ENCODE measurements at places on chromosomes 7 and 10.

- no peak for DNase-seq
These were observed 32.2 kb downstream of the KCNH2 start for GRCh38 chr7:150945853-150946420.

- DNase-seq = no peak
These were observed 104.6 kb upstream of the DNAJB12 start for GRCh38 chr10:72459301-72459700.

- no peak for DNase-seq
These were observed 278.1 kb upstream of the TMEM229A start for GRCh38 chr7:124310934-124311390.

DNA sequence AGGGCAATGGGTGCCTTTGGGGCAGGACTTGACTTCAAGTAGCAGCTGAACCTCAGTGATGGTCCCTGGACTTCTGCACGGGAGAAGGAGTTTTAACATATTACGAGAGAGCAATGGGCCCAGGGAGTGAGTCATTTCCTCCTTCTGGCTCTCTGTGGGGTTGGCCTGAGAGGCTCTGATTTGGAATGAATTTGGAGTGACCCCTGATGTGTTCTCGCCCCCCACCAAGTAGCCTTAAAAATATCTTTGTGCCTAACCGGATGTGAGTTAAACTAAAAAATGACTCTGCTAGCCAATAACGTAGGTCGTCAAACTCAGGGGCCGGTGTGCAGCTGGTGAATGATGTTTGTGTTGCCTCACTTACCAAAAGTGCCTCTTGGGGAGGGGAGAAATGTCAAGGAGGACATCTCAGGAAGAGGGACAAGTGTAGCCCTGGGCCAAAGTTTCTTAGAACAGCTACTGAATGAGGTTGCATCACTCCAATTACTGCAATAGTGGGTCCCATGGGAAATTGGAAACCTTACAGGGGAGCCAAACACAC, 656.6 kb downstream of the INHBA start:
- no peak for DNase-seq

GRCh38 chr7:39550411-39550810, 15.8 kb upstream of the YAE1 start:
- no peak for DNase-seq

GRCh38 chr10:96588060-96588554, 1.3 kb upstream of the TM9SF3 start:
- DNase-seq = no peak

DNA sequence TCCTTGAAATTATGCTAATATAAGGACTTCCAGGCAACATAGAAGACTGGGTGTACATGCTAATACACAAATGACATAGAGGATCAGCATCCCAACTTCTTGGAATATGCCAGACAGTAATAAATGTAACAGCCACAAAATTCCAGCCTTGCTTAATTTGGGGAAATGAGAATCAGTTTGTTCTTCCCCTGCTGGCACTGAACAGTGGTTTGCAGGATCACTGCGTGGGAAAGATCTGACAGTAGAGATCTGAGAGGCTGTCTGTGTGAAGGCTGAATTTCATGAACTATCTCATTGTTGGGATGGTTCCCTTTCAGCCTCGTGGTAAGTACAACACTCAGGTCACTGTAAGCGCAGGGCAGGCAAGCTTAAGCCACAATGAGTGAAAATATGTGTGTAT, 1078.0 kb downstream of the LRMDA start:
- DNase-seq = no peak

- DNase-seq = no peak
These were observed 23.0 kb downstream of the GHRHR start for GRCh38 chr7:30986738-30987137.

- no peak for DNase-seq
These were observed 115.4 kb downstream of the ZMIZ1 start for GRCh38 chr10:79184145-79184625.

DNA sequence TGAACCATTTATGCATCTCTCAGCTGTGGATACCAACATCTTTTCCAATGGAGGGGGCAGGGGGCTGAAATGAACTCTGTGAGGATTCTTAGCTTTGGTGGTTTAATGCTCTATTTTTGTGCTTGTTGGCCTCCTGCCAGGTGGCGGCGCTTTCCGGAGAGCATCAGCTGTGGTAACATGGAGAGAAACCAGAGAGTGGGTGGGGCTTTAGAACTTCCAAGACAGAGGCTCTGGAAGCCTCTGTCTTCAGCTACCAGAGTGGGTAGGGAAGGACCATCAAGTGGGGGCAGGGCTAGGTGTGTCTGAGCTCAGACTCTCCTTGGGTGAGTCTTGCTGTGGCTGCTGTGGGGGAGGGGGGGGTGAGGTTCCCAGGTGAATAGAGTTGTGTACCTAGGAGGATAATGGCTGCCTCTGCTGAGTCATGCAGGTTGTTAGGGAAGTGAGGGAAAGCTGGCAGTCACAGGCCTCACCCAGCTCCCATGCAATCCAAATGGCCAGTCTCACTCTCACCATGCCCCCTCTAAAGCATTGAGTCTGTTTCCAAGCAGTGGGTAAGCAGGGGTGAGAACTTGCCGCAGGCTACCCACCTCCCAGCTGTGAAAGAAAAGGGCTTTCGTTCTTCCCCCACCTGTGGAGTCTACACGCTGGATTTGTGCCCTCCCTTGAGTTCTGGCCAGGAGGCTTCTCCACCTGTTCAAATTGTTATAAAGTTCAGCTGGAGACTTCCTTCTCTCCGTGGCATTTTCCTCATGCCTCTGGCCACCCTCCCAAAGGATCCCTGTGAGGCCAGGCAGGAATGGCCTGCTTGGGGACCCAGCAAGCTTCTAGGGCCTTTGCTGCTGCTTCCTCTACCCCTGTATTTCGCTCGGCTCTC, 527.0 kb downstream of the NEBL start:
- DNase-seq = no peak

DNA sequence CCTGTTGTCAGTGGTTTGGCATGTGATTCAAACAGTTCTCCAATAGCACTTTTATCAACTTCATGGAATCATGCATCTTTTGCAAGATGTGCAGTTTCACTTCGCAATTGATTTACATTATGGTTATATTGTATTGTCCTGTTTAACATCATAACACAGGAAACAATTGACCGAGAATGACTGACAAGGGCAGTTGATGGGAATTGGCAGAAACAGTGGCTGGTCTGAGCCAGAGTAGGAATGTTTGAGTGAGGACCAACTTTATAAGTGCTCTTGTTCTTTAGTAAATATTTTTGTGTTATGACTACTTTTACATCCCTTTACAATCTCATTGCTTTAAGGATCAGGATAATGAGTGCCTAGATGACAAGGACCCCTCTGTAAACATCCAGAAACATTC, 2.2 kb downstream of the KLHL7 start:
- DNase-seq = no peak

DNA sequence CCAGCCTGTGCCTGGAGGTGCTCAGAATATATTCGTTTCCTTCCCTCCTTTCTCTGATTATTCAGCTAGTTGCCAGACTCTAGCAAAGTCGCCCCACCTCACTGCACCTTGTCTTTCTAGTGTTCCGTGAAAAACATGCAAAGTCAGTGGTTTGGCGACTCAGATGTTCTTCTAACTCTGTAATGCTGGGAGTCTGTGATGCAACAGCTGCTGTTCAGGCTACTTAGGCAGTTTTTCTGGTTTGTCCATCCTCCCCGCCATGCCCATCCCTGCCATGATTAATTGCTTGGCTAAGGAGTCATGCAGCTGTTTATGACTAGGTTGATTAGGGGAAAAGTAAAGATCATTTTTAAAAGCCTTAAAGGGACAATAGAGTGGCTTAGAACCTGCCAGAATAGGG, 99.4 kb downstream of the MTPN start:
- DNase-seq = no peak

DNA sequence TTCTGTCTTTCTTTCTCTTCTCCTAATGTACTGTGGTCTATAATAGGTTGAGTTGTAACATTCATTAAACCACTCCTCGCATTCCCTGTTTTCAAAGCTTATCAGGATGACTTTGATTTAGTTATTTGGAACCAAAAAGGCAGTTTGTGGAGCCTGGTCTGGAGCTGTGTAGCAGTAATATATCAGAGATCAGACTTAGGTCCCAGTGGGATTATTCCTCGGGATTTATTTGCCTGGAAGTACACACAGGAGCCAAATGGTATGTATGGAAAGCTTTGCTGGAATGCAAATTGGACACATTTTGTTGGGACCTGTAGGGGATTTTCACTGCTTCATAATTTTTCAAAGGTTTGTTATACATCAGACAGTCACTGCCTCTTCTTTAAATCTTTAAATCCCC, 40.9 kb downstream of the GBF1 start:
- no peak for DNase-seq

GRCh38 chr7:36775061-36775620, 50.8 kb upstream of the AOAH start:
- no peak for DNase-seq

GRCh38 chr10:72692994-72693781, 1.2 kb downstream of the MCU start:
- DNase-seq = no peak

DNA sequence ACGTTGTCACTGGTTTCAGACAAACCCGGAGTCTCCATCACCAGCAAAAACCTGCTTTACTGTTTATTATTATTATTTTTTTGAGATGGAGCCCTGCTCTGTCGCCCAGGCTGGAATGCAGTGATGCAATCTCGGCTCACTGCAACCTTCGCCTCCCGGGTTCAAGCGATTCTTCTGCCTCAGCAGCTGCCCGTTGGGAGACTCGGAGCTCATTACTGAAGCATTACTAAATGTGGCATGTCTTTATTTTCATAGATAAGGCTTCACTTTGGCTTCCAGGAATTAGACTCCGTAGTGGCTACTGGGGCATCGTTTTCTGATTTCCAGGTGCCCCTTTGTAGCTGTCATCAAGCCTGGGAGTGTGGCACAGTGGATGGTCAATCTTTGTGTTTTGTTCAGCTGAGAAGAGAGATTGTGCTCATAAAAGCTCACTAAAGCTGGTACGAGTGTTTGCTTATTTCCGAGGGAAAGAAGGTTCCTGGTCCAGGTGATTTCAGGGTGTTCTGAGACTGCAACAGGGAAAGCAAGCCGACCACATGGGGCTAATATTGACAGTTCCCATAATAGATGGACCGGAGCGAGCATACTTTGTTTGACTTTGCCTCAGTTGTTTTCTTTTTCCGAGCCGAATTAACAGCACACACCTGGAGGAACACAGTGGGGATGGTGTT, 163.1 kb downstream of the CAMK1D start:
- DNase-seq = no peak

DNA sequence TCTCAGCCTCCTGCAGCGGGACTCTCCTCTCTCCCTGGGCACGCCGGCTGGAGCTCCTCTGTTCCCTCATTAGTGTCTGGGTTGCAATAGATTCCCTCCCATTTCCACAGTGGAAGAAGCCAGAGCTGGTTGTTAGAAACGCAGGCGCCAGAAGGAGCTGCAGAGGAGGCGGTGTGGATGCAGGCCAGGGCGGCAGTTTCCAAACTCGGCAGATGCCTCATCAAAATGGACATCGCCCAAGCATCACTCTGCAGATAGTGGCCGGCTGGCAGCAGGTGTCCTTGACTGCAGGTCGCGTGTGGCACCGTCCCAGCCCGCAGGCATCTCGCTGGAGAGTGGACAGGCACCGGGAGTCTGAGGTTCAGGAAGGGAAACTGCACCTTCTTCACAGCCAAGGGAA, 201.8 kb downstream of the TCERG1L start:
- no peak for DNase-seq

GRCh38 chr7:98086281-98086718, 20.4 kb upstream of the LMTK2 start:
- DNase-seq = no peak

- no peak for DNase-seq
These were observed 147.7 kb upstream of the AKR1E2 start for GRCh38 chr10:4678023-4678950.

DNA sequence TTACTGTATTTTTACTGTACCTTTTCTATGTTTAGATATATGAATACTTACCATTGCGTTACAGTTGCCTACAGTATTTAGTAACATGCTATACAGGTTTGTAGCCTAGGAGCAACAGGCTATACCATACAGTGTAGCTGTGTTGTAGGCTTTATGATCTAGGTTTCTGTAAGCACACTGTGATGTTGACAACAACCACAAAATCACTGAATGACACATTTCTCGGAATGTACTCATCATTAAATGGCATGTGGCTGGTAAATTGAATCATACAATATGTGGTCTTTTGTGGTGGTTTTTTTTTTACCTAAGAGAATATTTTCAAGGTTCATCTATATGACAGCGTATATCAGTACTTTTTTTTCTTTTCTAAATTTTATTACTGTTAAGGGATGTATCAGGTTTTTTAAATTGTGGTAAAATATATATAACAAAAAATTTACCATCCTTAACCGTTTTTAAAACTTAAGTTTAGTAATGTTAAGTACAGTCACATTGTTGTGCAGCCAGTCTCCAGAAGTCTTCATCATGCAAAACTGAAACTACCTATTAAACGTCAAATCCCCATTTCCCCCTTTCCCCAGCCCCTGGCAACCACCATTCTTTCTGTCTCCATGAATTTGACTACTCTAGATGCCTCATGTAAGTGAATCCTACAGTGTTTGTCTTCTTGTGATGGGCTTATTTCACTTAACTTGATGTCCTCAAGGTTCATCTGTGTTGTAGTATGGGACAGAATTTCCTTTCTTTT, 21.5 kb downstream of the BTAF1 start:
- no peak for DNase-seq

DNA sequence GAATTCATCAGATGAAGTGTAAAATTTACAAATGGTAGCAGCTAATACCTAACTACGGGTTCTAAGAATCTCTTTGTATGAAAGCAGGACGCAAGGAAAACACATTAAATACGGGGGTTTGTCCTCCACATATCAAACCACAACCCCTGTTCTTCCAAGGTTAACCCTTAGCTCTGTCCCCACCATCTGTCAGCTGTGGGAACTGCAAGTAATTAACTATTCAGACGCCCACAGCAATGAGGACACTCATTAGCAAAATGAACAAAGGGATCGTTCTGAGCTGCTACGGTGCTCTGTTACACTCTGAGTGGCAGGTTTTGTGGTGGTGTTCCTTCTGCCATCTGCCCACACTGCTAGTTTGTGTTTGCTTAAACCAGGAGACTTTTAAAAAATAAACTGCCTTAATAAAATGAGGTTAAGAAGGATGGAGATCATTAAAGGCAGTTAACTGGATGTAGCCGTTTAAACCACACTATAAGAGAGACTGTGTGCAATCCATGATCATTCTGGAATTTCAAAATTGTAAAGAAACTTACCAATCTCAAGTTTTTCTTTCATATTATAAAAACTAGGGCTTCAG, 51.4 kb downstream of the C10orf67 start:
- no peak for DNase-seq

GRCh38 chr10:35059481-35059880, 30.7 kb downstream of the CUL2 start:
- no peak for DNase-seq

DNA sequence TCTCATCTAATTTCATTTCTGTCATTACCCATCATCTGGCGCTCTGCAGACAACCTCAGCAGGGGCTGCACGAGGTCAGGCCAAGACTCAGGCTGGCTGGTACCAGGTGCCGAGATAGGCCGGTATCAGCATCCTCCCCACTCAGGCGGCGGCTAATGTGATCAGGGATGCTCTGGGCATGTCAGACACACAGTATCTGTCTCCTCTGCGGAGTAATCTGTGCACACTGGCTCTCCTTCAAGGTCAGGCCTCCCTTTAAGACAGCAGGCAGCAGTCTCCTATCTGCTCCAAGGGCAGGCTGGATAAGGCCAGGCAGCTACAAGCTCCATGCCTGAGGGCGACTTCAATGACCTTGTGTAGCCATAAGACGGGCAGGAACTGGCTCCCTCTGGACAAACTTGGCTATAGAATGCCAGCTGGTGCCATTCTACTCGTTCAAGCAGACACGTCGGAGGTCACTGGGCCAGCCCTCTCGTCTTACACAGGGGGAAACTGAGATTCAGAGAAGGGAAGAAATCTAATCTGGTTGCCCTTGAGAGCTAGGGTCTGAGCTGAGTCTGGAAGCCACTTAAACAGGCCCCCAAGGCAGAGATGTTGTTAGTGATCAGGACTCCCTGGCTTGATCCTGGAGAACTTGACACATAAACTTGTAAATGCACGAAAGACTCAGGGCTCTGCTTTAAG, 59.3 kb downstream of the ARHGAP22 start:
- no peak for DNase-seq
